Kidney (tissue), 22 donors: ENCODE measurements at places on chromosomes 3 and 15. TPM values are rescaled to one million over a fixed set of nuclear protein-coding genes. Genes with fewer than 3 reads are reported as not detected.

DNA sequence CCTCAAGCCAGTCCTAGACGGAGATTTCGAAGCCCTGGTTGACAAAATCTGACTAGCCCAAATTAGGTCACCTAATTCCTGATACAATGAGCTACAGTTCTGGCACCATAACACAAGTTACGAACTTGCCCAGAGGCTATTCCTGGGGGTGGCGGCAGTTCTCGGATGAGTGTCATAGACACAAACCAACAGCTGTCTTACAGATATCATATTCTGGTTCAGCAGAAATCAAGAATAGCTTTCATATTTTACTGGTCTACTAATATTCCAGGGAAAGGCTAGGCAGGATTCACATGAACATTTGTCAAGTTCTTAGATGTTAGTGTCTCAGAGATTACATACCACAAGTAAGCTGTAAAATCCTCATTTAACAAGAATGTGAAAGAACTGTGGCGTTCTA, 8.8 kb downstream of the ANAPC13 start:
- no peak for DNase-seq

DNA sequence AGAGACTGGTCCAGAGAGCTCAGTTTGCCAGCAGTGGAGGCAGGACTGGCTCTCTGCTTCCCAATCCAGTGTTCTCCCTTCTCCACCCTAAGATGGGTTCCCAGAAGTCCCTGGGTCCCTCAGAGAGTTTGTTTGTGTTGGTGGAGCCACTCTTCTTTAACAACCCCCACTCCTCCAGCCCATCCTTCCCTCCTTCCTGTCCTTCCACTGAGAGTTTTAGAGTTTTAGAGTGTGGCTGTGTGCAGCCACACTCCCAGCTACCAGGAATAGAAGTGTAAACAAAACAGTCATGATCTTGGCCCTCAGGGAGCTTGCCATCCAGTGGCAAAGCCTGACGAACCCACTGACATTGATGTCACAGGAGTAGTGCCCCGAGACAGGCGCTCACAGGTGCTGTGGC, 12.5 kb upstream of the FBLN2 start:
- DNase-seq = no peak

DNA sequence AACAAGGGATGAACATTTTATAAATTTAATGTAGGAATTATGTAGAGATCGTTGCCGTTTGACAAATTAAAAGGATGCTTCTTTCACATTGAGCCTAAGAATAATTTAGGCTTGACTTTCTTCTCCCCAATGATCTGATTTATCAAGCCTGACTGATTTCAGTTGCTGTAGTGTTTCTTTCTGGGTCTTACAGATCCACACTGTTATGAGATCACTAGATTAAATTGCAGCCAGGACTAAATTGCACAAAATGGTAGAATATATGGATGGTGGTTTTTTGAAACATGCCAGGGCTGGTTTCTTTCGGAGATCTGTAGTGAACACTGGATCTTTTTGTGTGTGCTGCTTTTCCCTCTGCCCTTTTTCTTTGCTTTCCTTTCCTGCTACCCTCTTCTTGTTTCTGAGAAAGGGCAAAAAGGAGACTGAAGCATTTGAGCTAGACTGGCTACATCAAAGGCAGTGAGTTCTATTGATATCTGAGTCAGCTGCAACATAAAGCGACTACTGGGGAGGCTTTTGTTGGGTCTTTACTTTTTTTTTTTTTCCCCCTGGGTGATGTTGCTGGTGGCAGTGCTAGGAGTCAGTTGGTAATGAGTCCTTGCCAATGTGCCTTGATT, 83.0 kb downstream of the AKAP13 start:
- no peak for DNase-seq

GRCh38 chr3:40992023-40992422, 207.3 kb upstream of the CTNNB1 start:
- no peak for DNase-seq

DNA sequence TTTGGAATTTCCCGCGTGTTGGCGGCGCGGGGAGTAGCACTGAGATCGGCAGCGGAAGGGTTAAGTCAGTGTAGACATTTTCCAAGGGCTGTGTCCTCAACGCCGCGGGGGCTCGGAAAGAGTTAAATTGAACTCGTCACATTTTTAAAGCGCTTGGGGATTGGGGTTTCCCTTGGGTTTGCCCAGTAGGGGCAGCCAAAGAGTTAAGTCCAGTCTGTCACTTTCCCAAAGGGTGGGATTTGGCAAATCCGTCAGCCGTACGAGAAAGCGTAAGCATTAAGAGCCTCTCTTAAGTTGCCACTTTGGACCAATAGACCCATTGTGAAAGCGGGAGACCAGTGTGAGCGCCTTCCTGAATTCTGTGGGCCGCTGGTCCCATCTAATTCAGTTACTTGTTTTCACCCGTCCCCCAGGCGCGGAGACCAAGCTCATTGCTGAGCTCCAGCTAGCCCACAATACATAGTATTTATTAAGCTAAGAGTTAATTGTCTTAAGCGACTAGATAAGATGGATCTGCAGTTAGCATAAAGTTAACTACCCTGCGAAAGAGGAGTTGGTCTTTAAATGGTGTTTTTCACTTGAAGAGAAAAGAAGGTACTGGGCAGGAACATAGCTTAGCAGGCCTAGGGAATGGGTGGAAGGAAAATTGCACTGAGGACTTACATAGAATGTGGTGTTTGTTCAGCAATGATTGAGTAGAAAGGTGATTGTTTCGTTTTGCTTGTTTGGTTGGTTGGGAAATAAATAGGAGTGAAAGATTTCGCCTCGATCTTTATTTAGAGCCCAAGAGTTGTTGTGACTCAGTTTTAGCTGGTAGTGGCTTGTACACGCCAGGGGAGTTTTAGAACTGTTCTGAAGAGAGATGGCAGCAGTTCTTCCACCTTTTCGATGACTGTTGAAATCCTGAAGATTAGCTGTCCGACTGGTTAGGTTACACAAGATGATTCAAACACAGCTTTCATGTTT, 932 bp downstream of the ARL8B start:
- peak; percentile 28 for DNase-seq

DNA sequence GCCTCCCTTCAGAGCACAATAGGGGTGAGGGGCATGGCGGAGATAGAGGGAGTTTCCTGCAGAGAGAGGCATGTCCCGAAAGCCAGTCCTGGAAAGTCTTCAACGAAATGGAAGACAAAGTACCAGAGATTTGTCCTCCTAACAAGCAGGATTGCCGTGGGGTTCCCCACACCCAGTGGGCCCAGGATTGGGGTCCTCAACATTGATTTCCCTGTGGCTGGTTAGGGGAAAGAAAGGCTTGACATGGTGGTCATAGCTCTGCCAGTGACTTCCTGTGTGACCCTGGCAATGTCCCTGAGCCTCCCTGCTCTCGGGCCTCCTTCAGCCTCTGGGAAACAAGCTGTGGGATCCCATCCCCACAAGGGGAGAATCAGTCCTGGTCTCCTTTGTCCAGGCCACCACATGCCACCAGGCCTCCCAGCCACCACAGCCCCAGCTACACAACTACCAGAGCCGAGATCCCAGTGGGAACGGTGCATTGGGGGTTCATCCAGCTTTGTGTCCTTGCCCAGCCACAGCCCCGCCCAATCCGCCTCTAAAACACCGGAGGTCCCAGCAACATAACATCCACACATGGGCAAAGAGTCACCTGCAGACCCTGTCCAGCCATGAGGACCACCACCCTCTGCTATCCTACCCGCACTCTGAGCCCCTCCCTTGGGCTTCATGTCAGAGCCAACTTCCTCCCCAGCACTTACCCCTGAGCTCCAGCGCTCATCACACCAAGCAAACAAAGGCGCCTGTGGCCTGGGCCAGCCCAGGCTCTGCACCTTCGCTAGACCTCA, 63.0 kb downstream of the ADAMTS17 start:
- no peak for DNase-seq

- DNase-seq = peak; percentile 79
Measured at GRCh38 chr15:71228403-71228802, 113.1 kb downstream of the THSD4 start.

GRCh38 chr3:12288182-12289129, at the start of gene PPARG:
TSS of gene PPARG (plus strand) at chr3:12289070. CDS start at chr3:12379712, 90,642 bp downstream.
- peak; percentile 65 for DNase-seq

DNA sequence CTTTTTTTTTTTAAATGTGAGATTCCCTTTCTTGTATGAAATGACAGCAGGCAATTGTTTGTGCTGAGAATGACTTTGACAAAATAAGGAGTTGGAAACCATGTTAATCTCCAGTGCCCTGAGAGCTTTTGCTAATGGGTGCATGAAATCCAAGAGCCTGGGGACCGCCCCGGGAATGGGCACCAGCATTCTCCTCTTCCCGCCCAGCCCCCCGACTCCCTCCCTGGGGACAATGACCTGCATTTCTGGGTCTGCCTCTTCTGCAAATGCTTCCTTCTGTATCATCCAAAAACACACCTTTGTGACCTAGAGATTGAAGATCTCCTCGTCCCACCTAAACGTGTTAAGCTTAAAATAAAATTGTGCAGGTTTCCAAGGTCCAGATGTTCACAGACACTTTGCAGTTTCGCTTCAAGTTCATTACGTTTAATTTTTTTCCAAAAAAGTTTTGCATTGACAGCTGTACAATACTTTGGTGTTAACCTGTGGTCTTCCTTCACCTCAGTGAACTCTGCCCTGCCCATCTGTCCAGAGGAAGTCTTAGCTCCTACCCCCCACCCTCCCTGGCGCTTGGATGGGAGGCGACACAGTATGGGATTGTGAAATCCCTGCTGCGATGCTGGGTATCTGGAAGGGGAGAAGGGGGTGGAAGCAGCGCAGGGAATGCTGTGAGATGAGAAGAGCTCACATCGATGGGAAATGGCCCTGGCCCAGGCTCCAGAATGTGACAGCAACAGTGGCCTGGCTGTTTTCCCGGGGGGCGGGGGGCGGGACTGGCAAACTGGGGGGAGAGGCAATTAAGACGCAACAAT, 50.1 kb downstream of the TLE3 start:
- no peak for DNase-seq

- DNase-seq = no peak
Measured at GRCh38 chr15:98787936-98788757, 139.8 kb downstream of the IGF1R start.

GRCh38 chr3:160956785-160957184, 148.4 kb downstream of the B3GALNT1 start:
- DNase-seq = no peak

GRCh38 chr3:84906065-84906464, 52.7 kb upstream of the CADM2 start:
- no peak for DNase-seq

DNA sequence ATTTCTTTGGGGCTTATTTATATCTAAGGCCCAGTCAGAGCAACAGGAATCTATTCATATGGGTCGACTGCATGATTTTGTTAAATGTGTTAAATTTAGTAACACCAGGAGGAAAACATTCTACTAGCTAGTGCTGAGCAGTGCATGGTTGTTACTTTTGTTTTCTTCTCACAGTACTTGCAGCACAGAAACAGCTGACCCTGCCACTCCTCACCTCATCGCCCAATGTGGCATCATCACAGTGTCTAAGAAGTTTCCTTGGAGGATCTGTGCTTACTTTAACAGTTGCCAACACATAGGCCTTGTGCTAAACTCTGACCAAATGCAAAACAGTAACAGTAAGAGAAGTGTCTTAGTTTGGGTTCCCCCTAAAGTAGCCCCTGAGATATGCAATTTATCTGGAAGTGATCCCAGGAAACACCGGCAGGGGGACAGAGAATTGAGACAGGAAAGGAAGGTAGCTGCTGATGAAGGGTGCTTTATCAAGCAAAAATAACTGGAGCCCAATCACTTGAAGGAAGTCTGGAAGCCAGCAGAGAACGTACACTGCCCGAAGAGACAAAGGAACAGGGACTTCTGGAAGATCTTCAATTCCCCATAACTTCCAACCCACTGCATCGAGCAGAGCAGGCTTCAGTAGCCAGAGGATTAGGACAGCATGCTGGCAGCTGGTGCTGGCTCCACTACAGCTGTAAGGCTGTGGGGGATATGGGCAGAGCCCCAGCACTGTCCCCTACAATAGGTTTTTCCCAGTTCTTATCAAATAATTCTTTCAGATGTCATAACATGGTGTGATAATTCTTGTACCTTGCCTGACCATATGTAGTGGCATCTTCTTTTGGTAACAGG, 36.0 kb upstream of the ULK4 start:
- peak; percentile 61 for DNase-seq

- DNase-seq = no peak
Measured at GRCh38 chr15:57312318-57313133, 63.8 kb upstream of the CGNL1 start.

The GPR149 gene
- not detected for total RNA-seq

The SLC27A2 gene
- 26.5 TPM for total RNA-seq

The CELF6 gene
- 3.5 TPM for total RNA-seq

The RRP9 gene
- 18.6 TPM for total RNA-seq

The GPR87 gene
- 0.72 TPM for total RNA-seq

The CRYGS gene
- 2.9 TPM for total RNA-seq
